HuH-7.5 (cell line): ENCODE measurements at places on chromosomes 1 and 21.

DNA sequence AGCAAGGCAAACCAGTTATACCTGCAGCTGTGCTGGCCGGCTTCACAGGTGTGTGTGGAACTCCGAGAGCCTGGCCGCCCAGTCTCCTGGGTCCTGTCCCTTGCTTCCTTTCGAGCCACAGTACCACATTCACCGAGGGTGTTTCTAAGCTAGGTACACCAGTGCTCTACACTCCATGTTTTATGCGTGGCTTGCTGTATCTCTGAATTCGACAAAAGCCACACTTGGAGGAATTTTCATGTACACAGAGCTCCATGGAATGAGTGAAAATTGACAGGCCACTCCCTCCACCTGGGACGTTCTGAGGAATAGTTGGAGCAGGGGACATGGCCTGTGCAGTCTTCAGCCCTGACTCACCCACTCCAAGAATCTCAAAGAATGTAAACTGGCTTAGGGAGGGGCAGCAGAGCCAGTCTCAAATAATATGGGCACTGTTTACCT is 14.0 kb downstream of the ETS2 start:
- DNase-seq, result no peak

DNA sequence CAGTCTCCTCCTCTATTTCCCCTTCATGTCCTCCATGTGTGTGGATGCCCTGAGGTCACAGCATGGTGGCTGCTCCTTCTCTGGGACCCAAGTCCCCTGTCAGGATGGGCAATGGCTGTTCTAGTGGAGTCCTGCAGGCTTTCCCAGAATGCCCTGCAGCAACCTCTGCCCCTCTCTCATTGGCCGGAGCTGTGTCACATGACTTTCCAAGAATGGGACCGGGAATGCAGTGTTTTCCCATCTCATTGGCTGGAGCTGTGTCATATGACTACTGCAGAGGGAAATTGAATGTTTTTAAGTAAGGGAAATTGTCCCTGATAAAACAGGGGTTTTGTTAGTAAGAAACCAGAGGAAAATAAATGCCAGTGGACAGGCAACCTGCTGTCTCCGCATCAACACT is 365.9 kb downstream of the PTPRU start:
- no peak for DNase-seq

GRCh38 chr1:235865565-235866204 is 1.0 kb downstream of the LYST start:
- no peak for DNase-seq

DNA sequence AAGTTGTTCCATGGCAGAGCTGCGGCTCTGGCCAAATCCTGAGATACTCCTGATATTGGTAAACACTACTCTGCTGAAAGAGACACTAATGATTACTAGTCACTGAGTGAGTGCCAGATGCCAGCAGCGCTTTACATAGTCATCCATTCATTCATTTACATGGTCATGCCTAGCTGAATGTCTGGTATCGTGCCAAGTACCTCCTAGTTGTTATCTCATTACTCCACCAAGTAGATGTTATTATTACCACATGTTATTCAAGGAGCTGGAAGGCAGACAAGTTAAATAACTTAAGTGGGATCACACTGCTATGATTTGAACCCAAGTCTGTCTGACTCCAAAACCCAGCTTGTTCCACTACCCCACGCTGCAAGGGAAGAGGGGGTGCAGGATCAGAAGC is 4.7 kb downstream of the OLFML2B start:
- DNase-seq, result no peak

GRCh38 chr1:59443310-59443709 is 146.4 kb downstream of the FGGY start:
- no peak for DNase-seq

GRCh38 chr1:40386359-40386723 is 12.8 kb downstream of the SMAP2 start:
- DNase-seq, result no peak

DNA sequence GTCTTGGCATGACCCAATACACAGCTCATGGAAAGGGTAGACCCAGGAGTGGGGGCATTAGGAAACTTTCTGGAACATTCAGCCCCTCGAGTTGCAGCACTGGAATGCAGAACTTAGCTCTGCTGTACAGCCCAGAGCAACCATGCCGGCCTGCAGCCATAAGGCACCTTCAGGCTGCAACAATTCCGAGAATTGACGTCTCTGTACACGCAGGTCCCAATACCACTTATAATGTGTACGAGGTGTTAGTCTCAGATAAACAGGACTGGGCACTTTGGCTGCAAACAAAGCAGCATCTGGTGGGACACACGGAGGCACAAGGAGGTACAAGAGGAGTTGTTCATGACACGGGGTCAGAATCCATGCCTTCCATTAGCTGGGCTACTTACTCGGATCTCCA is 7.9 kb downstream of the CBR1 start:
- no peak for DNase-seq

GRCh38 chr1:152533327-152533938 is 19.2 kb downstream of the CRCT1 start:
- no peak for DNase-seq

- DNase-seq, result no peak
These were observed 97.3 kb upstream of the HMCN1 start for GRCh38 chr1:185636848-185637247.
